ENCODE measurements at places on chromosomes 4 and X.

DNA sequence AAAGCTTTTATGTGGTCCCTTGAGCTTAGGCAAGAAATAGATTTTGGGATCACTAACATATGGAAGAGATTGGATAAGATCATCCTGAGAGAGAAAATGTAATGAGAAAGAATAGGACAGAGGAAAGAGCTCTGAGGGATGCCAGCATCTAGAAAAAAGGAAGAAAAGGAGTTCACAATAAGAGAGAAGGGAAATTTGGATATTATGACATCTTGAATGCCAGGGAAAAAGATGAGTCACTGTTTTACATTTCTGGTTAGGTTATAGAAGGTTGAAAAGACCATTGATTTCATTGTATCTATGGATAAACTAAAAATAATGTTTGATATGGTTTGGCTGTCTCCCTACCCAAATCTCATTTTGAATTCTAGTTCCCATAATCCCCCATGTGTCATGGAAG is 208.5 kb downstream of the MAD2L1 start:
- DNase-seq, result no peak

DNA sequence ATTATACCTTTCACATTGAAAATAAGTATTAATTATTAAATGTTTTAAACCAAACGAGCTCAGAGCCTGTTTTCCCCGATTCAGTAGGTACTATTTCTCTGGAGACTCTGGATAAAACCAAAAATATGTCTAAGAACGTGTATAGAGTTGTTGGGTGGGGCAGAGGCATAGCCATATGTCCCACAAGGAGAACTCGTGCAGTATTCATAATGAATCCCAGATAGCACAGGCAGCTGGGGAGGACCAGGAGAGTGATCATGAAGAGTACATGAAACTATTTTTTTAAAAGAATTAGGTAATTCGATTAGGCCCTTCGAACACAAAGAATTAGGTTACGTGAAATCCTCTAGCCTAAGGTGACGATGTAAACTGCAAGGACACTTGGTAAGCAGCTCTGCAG is 76.1 kb downstream of the CLDN22 start:
- no peak for DNase-seq

- DNase-seq, result no peak
Observed at GRCh38 chr4:54793856-54794422, 136.2 kb downstream of the KIT start.

DNA sequence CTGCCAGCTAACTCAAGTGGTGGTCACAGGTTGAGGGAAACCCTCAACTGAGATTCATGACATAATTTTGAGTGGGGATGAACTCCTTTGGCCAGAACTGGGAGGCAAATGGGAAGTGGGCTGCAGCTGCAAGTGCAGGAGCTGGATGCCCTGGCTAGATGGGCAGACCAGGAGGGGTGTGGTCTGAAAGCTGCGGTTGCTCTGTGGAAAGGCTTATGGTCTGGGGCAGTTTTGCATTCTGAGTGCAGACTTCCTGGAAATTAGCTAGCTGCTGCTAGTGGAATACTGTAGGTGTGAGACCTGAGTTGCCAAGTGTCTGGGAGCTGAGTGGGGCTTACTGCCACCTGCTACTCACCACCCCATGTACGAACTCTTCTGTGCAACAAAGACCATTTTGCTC is 52.1 kb upstream of the NAP1L2 start:
- no peak for DNase-seq

DNA sequence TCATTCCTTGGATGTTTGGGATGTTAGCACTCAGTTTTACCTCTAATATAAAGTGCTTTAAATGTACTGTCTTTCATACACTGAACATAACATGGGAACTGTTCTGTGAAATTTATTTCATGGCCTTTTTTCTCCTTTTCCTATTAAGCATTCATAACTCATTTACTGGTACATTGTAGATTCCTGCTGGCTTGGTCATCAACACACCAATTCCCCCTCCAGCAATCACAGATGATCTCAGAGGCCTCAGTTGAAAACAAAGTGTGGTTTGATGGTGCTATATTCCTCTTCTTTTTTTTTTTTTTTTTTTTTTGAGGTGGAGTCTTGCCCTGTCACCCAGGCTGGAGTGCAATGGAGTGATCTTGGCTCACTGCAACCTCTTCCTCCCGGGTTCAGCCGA is 61.9 kb upstream of the FAM47B start:
- DNase-seq, result no peak

DNA sequence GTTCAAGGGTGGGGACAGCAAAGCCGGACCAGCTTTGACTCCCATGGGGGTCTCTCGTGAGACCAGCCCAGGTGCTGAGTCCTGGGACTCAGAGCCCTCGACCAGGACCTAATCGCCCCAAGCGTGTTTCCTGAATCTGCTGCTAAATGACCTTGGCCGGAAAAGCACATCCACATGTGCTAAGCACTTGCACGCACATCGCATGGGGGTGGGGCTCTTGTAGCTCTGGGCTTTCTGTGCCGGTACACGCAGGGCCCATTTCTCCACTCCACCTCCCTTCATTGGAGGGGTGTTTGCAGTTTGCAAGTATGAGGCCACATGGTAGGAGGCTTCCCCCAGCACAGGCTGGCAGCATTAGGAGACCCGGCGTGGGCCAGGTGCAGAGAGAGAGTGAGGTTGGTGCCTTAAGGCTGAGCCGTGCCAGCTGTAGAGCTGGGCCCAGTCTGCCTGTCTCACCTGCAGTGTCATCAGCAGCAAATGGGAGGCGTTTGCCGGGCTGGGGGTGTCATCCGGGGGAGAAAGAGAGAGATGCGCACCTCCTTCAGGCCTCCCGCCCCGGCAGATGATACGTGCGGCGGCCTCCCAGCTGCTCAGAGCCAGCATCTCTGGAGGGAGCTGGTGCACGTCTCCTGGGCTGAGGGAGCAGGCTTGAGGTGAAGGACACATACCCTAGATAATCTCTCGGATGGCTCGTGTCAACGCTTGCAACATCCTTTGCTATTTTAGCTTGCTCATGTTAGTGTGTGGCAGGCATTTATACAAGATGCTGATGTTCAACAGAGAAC is 45.2 kb upstream of the CLCN4 start:
- DNase-seq, result peak; percentile 4

DNA sequence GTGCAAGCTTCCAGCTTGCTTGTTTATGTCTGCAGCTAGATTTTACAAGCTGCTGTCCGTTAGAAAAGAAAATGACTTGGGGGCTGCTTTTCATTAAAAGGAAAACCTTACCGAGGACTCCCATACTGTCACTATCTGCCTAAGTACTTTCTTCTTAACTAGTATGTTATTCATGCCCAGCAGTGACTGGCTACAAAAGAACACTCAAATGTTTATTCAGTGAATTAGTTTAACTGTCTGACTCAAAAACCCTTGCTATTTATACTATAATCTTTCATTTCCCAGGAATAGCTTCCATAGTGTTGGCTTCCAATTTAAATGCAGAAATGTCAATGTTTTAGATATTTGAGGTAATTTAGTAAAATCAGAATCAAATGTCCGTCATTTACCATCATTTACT is 164.9 kb downstream of the DTHD1 start:
- no peak for DNase-seq

GRCh38 chrX:29187264-29187663 is 600.0 kb downstream of the IL1RAPL1 start:
- DNase-seq, result no peak

DNA sequence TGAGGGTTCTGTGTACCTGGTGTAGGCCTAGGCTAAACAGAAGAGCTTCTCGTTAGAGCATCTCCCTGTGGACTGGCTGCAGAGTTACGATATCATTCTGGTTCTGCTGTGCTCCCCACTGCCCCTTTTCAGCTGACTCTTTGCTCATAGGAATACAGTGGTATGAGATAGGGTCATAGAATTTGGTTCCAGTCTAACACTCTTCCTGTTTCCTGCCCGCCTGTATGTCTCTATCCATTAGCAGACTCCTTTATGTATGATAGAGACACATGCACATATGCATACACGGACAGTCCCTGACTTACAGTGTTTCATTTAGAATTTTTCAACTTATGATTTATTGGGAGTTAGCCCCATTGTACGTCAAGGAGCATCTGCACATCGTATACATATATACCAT is 15.3 kb downstream of the RNF4 start:
- no peak for DNase-seq

DNA sequence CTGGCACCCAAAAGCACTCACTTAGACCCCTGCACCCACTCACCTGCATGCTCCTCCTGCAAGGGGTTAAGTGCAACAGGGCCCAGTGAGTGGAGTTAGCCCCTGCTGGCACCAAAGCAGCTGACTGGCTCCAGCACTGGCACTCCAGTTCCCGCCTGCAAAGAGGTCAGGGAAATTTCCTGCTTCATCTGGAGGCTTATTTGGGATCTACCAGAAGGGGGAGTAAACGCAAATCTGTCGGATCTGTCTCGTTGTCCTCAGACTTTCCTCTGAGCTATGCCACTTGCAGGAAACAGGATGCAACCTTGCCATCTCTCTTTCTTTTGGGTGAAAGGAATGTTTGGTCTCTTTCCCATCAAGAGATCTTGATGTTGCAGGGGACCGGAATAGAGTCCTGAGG is 435.6 kb downstream of the PCDH10 start:
- no peak for DNase-seq

DNA sequence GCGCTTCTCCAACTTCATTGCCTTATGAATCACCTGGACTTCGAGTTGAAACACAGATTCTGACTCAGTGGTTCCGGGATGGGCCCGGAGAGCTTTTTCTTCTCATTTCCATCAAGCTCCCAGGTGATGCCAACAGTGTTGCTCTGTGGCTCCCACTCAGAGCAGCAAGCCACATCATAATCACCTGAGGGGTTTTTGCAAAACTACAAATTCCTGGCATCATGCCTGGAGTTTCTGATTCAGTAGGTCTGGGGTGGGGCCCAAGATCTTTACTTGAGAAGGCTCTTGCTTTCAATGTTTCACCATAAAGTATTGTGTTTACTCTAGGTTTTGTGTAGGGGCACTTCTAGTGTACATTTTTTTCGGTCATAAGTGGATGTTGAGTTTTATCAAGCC is 7.0 kb downstream of the MTM1 start:
- peak; percentile 23 for DNase-seq

DNA sequence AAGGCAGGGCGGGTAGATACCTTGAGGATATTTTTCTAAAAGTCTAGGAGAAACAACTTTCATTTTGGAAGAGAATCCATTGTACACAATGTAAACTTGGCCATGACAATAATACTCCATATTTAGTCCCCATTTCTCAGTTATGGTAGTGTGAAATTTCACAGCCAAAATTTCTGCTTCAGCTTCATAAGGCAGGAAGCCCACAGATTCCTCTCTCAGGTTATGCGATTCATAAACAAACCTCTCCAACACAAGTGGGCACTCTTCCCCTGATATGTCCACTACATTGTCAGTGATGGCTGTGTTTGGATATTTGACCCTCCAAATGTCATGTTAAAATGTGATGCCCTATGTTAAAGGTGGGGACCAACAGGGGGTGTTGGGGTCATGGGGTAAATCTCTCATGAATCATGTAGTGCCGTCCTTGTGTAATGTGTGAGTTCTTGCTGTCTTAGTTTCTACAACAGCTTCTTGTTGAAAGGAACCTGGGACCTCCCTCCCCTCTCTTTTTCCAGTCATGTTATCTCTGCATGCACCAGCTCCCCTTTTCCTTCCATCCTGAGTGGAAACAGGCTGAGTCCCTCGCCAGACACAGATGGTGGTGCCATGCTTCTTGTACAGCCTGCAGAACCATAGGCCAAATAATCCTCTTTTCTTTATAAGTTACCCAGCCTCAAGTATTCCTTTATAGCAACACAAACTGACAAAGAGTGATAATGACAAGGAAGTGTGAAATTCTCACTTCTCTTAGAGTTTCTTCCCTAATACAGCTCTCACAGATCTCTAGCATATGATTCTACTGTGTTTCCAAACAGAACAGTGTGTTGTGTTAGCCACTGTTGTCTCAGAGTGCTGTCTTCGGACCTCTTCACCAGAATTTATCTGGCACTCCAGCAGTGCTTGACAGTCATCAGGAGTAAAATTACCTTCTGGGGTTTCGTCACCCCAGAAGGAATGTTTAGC is 598.4 kb upstream of the GNPDA2 start:
- DNase-seq, result no peak

GRCh38 chrX:1249101-1249887 is 19.3 kb upstream of the CSF2RA start:
- DNase-seq, result peak; percentile 97

DNA sequence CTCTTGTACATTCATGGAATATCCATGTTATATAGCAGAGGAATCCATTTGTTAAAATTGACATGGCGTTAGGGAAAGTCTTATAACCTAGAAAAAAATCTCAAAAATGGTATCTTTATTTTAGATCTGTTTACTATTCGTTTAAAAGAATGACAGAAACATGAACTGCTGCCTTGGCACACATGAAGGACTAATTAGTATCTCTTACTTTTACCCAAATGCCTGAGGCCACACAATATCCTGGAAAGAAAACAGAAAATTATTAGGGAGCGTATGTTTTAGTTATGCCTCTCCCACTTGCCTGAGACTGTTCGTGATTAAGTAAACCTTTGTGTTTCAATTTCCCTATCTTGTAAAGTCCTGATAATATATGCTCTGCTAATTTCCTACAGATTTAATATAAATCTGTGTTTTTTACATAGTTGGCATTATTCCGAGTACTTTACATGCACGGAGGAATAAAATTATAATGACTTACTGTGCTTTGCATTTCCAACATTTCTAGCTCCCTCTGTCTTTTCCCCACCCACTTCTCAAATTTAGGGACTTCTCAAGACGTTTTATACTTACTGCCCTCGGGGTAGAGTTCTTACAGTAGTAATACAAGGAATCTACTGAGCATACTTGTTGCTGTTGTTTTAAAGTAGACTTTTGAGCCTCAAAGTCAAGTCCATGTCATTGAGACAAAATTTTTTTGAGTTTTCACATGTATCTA is 147.3 kb downstream of the VEGFC start:
- DNase-seq, result no peak

- DNase-seq, result peak; percentile 36
Observed at GRCh38 chrX:70132224-70132623, 1.0 kb upstream of the IGBP1 start.

DNA sequence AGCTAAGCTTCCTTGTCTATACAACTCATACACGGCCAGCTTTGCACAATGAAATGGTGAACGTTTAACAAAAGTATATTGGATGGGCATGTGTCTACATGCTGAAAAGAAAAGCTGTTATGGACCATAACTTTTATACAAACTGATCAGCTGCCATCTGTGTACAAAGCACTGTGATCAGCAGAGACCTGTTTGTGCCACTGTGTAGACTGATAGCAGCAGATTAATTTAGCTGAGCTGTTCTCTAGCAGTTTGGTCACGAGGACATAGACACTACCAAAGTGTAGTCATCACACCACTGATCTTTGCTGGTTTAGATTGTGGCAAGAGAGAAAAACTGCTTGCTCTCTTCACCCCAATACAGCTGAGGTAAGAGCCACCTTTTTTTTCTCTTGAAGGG is 124.5 kb downstream of the RAPGEF2 start:
- peak; percentile 78 for DNase-seq

- DNase-seq, result peak; percentile 95
Observed at GRCh38 chrX:69232945-69233344, 67.7 kb upstream of the PJA1 start.
